ENCODE measurements at places on chromosomes 13 and 19. TPM values are rescaled to one million over a fixed set of nuclear protein-coding genes. Genes with fewer than 3 reads are reported as not detected.

WDR88 gene
- 0.09 TPM for polyA plus RNA-seq

CERS4 gene
- 74.7 TPM for polyA plus RNA-seq

CBY2 gene
- not detected for polyA plus RNA-seq

COX7A1 gene
- not detected for polyA plus RNA-seq

CRB3 gene
- polyA plus RNA-seq, result 12.5 TPM

GPR183 gene
- not detected for polyA plus RNA-seq

FAM124A gene
- not detected for polyA plus RNA-seq

DNA sequence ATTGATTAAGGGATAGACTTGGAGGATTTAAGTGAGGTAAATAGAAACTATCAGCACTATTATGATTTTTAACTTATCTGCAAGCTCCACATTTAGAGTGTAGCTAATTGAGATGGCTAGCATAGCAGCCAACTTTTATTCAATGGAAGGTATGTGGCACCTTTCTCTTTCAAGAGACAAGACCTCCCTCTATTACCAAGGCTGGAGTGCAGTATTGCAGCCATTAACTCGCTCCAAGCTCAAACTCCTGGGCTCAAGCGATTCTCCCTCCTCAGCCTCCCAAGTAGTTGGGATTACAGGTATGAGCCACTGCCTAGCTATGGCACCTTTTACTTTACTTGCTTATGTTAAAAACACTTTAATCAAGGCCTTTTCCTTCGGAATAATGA is 8.2 kb downstream of the TPT1 start:
- H3K4me3 ChIP-seq, result no peak overlapping the region
- H3K27me3 ChIP-seq, result no peaks in the 10 kb centered on the region
- no peak overlapping the region for H3K27ac ChIP-seq
- H3K36me3 ChIP-seq, result peaks cover 22% of the 10 kb centered on the region
- H3K4me1 ChIP-seq, result peaks cover 93% of the 10 kb centered on the region

- no peak overlapping the region for H3K4me3 ChIP-seq
- H3K27me3 ChIP-seq, result no peaks in the 10 kb centered on the region
- no peak for DNase-seq
- no peak overlapping the region for H3K27ac ChIP-seq
Measured at GRCh38 chr13:84609716-84610115, 727.4 kb upstream of the SLITRK1 start.

DNA sequence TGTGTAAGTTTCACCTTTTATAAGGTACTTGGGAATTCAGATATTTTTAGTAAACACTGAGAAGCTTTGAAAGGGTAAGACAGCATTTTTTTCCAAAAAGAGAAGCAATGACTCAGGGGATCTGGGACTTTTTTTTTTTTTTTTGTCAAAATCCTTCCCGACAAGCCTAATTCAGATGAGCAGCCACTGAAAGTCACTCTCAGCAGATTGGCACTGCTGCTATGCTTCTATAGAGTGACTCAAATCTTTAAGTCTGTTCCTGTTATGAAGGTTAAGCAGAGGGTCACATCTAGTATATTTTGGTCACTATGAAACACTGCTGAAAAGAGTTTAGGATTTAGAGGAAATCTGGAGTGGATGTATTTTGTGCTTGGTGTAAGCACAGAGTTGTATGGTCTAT is 571.1 kb downstream of the MYO16 start:
- H3K36me3 ChIP-seq, result no peaks in the 10 kb centered on the region
- H3K4me1 ChIP-seq, result no peaks in the 10 kb centered on the region
- no peak overlapping the region for H3K4me3 ChIP-seq
- H3K27ac ChIP-seq, result no peak overlapping the region
- H3K27me3 ChIP-seq, result no peaks in the 10 kb centered on the region

DNA sequence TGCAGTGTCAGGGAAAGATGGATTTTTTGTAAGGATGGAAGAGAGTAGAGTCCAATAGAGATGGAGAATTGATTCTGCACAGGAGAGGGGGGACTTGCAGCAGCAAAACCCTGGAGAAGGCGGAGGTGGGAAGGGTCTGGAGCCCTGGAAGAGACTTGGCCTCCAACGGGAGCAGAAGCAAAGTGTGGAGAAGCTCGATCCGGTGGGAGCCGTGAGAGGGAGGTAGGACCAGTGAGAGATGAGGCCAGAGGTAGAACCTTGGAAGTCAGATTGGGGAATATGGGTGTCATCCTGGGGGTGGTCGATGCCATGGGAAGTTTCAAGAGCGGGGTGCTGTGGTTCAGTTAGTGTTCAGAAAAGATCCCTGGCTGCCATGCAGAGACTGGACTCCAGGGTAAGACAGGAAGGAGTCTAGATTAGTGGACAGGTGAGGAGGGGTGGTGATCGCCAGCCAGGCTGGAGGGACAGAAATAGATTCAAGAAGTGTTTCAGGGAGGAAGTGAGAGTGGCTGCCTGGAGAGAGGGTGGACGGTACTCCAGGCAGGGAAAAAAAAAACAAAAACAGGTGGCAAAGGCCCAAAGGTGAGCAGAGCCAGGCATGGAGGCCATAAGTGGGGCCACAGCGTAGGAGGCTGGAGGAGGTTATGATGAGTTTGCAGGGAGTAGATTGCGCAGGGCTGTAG is 2.6 kb downstream of the PPP5C start:
- peaks cover 20% of the 10 kb centered on the region for H3K36me3 ChIP-seq
- H3K27me3 ChIP-seq, result no peaks in the 10 kb centered on the region
- H3K27ac ChIP-seq, result no peak overlapping the region
- H3K4me3 ChIP-seq, result no peak overlapping the region
- no peak for DNase-seq

DNA sequence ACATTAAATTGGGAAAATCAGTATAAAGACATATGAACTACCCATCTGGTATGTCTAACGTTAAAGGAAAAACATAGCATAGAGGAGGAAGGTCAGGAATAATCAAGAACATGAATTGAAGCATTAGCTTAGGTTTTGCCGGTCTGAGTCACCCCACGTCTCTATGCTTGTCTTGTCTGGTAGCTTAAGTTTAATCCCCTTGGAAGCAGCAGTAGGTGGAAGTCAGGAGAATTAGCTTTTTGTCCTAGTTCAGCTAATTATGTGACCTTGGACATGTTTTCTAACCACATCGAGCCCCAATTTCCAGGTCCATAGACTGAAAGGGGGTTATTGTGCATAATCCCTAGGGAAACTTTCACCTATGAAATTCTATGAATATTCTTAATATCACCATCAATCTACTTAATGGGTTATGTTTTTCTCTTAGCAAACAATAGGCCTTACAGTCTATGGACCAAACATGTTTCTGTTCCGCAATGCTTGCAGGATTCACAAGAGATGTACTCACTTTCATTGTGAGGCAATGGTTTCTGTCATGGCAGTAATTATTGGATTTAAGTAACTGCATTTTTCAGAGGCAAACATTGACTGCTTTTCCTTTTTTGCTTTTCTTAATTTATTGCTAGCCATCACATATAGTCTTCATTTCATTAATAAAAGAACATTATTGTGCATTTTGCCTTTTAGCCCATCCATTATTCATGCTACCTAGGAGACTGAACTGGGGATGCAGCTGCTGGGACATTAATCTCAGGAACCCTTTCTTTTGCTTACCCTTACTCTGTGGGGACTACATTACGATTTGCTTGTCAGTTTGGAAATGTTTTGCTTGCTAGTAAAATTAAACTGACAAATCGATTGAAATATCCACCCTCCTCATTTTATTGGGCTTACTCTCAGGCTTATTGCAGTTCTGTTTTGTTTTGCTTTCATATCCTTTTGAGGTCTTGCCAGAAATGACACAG is 304.8 kb upstream of the MAB21L1 start:
- H3K27ac ChIP-seq, result no peak overlapping the region
- no peaks in the 10 kb centered on the region for H3K27me3 ChIP-seq
- H3K36me3 ChIP-seq, result no peaks in the 10 kb centered on the region
- no peak overlapping the region for H3K4me3 ChIP-seq
- H3K4me1 ChIP-seq, result 0 out of 2 replicates have a peak, but pooled peaks cover 5% of the 10 kb centered on the region
- DNase-seq, result no peak

- H3K4me1 ChIP-seq, result peaks cover 6% of the 10 kb centered on the region
- H3K4me3 ChIP-seq, result no peak overlapping the region
- no peaks in the 10 kb centered on the region for H3K27me3 ChIP-seq
- H3K36me3 ChIP-seq, result peaks cover 4% of the 10 kb centered on the region
- DNase-seq, result no peak
Measured at GRCh38 chr19:33446330-33447293, 73.1 kb downstream of the CEBPG start.

DNA sequence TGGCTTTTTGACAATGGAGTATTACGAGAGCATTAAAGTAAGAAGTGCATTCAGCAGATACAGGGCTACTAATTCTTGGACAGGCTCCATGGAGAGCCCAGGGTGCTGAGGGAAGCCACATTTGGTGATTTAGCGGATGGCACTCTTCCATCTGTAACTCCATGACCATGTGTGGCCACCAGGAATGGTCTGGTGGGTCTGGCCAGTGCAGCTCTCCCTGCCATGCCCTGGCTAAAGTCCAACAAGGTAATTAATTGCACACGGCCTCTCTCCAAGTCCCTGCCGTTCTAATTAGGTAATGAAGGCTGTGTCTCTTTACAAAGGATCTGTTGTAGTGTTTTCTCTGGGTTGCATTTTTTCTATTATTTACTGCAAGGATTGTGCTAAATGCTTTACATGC is 4.3 kb upstream of the ZFR2 start:
- H3K4me1 ChIP-seq, result 0 out of 2 replicates have a peak, but pooled peaks cover 4% of the 10 kb centered on the region
- no peak overlapping the region for H3K4me3 ChIP-seq
- peaks cover 14% of the 10 kb centered on the region for H3K27me3 ChIP-seq
- no peak overlapping the region for H3K27ac ChIP-seq
- DNase-seq, result no peak
- no peaks in the 10 kb centered on the region for H3K36me3 ChIP-seq

- H3K27me3 ChIP-seq, result no peaks in the 10 kb centered on the region
- no peaks in the 10 kb centered on the region for H3K36me3 ChIP-seq
- DNase-seq, result no peak
- no peaks in the 10 kb centered on the region for H3K4me1 ChIP-seq
- H3K4me3 ChIP-seq, result no peak overlapping the region
Measured at GRCh38 chr13:107324416-107325204, 756.7 kb upstream of the ARGLU1 start.

- H3K27ac ChIP-seq, result no peak overlapping the region
- no peak for DNase-seq
- H3K4me1 ChIP-seq, result no peaks in the 10 kb centered on the region
- no peaks in the 10 kb centered on the region for H3K36me3 ChIP-seq
- H3K4me3 ChIP-seq, result no peak overlapping the region
Measured at GRCh38 chr13:59494151-59494550, 669.6 kb downstream of the DIAPH3 start.

DNA sequence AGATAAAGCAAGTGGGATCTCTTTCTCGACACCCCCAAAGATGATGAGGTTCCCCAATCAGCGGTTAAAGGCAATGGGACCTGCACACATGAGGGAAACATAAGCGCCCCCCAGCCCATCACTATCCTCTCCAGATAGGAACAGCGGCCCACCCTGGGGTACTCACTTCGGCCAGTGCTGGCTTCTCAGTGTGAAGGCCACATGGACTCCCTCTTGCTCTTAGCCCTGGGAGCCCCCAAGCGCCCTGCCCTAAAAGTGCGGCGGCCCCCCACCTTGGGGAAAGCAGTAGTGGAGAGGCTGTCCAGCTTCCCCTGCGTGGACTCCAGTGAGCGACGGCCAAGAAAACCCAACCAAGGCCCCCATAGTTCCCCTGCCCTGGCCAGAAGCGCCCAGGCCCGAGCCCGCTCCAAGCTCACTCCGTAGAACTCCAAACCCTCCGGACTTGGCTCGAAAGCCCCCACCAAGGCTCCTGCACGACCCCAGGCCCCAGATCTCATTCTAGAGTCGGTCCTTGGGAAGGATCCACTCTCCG is 1.0 kb downstream of the CACNA1A start:
- no peaks in the 10 kb centered on the region for H3K36me3 ChIP-seq
- H3K27ac ChIP-seq, result no peak overlapping the region
- H3K4me1 ChIP-seq, result no peaks in the 10 kb centered on the region
- H3K27me3 ChIP-seq, result peaks cover 3% of the 10 kb centered on the region
- no peak overlapping the region for H3K4me3 ChIP-seq

DNA sequence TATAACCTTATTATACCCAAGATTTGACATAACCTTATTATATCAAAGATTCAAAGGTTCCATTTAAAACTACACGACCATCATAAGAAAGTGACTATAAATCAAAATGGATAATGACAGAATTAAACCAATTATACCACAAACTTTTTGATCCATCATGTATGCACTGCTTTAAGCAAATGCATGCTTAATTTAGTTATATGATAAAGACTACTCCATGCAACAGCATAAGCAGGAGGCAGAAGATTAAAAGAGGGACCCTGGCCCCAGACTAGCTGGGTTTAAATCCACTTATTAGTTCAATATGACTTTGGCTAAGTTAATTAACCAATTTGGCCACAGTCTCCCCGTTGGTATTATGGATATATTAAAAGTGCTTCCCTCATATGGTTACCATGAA is 11.4 kb downstream of the EFNB2 start:
- no peaks in the 10 kb centered on the region for H3K36me3 ChIP-seq
- H3K27ac ChIP-seq, result no peak overlapping the region
- H3K27me3 ChIP-seq, result no peaks in the 10 kb centered on the region
- H3K4me3 ChIP-seq, result no peak overlapping the region
- H3K4me1 ChIP-seq, result no peaks in the 10 kb centered on the region

DNA sequence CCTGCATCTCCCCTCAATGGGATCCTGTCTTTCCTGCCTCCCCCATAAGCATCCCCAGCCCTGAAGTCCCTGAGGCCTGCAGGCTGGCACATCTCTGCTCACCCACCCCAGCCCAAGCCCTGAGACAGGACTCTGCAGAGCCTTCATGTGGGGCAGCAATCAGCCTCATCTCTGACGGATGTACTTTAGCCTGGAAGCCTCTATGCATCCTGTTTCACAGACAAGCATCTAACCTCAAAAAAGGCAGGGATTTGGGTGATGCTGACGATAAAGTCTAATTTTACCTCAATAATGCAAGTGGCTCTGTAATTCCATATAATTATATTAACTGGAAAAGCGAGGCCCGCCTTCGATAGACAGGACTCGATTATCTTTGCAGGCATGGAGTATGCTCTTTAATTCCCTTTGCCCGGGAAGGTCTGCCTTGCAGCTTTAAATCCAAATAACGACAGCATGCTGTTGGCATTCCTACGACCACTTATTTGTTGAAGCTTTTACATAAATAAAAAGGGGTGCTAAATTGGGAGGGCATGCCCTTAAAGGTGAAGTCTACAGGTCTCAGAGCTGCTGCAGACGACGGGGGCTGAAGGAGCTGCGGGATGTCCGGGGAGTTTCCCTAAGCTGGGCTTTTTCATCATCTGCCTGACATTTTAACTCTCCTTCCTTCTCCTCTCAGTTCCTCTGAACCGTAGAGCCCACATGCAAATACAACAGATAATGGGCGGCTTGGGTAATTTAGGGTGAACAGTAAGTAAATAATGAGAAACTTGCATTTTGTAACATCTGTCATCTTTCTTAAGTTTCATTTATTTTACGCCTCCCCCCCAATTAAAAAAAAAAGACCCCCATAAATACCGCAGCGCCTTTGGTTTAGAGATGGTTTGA is 211.5 kb downstream of the URI1 start:
- peaks cover 31% of the 10 kb centered on the region for H3K27me3 ChIP-seq
- no peaks in the 10 kb centered on the region for H3K36me3 ChIP-seq
- H3K4me1 ChIP-seq, result no peaks in the 10 kb centered on the region
- H3K4me3 ChIP-seq, result no peak overlapping the region
- H3K27ac ChIP-seq, result no peak overlapping the region

- no peak for DNase-seq
- no peaks in the 10 kb centered on the region for H3K36me3 ChIP-seq
- no peaks in the 10 kb centered on the region for H3K27me3 ChIP-seq
- no peak overlapping the region for H3K4me3 ChIP-seq
- H3K27ac ChIP-seq, result no peak overlapping the region
Measured at GRCh38 chr13:41428155-41428554, 29.2 kb upstream of the RGCC start.

- H3K27ac ChIP-seq, result no peak overlapping the region
- DNase-seq, result no peak
- peaks cover 23% of the 10 kb centered on the region for H3K27me3 ChIP-seq
- H3K4me3 ChIP-seq, result no peak overlapping the region
Measured at GRCh38 chr19:35531291-35531690, 2.0 kb upstream of the GAPDHS start.
